ENCODE measurements at places on chromosomes 5 and 9.

DNA sequence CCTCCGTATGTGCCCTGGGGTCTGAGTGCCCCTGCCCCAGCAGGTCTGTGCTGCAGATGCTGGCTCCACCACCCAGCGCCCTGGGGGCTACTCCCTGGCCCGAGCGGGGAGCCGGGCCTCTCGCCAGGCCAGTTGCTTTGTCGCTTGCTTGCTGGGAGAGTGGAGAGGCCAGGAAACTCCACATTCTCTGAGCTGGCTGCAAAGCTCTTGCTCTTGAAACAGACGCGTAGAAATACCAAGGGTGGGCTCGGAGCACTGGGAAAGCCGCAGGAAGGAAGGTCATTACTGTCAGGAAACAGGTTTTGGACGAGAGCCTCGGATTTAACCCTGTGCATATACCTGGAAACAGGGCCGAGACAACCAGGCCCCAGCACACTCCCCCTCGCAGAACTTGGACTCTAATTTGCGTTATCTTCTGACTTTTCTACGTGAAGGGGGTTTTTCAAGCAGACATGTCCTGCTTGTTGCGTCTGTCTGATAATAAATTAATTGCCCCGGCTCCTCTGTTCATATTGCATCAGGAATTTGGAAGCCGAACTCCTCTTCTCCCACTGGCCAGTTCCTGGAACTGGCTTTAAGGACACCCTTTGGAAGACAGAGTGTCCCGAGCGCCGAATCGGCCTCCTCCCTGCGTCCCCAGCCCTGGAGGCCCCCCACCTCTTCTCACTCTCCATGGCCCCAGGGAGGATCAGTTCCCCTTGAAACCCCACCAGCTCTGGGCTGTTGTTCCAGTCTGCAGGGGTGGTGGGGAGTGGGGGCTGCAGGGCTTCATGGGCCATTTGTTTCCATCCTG lies 11.2 kb downstream of the ADAMTSL2 start:
- no peak for DNase-seq

DNA sequence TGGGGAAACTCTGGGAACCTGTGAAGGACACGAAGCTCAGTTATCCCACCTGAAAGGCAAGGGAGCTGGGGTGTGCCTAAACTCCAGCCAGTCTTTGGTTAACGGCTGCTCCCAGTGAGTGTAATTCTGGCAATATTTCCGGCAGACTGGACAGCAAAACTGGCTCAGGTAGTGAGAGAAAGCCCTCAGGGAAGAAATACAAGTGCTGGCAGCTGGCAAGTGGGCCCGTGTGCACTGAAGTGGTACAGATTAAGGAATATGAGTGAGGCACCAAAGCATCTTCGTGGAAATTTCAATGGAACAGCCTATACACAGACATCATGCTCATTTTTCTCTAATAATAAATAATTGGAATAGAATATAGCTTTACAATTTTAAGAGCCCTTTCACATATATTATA lies 56.2 kb downstream of the ABHD17B start:
- no peak for DNase-seq

- DNase-seq, result no peak
These were observed 22.3 kb upstream of the ALDH1B1 start for GRCh38 chr9:38370176-38370575.

DNA sequence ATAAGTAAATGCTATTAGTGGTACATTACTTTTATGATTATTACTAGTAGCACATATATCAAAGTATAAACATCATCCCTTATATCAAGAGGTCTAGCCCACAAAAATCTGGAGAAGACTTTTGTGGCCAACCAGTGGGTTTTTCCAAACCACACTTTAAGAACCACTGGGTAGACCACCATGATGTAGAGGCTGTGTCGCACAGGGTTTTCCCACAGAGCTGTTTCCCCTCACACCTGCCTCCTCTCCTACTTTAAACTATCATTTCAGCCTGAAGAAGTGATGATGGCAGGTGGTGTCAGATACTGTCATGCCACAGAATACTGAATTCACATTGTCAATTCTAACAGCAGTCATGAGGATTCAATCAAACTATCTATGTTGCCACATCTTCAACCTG lies 109.2 kb downstream of the FBXW11 start:
- DNase-seq, result no peak

DNA sequence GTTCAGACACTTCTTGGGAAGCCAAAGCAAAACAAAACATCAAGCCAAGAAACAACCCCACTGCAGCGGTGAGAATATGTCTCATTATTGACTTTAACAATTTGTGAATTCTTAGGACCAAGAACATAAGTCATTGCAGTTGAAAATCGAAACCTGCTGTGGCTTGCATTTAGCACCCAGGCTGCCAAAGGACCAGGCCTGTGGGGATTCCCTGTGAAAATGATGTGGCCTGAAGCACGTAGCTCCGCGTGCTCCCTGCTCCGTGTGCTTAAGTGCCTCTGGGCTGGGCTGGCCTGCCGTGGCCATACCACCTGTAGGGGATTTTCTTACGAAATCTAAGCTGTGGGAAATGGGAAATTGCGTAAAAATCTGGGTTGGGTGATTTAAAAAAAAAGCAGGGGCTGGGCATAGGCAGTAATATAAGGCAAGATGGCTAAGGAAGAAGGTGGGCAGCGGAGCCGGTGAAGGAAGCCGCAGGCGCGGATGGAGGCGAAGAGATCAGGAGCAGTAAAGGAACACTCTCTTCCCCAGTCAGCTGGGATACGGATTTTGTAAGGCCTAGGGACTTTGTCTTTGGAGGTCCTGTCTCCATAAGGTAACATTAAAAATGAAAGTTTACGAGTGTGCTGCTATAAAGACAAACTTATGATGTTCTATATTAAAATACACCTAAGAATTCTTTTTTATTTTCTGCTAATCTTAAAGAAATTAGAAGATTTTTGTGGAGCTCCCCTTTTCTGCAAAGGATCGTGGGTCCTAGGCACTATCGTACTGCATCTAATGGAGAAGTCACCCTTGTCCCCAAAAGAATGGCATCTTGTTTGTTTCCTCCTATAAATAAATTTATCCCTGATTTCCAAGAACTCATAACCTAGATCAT lies 189.6 kb upstream of the SEMA6A start:
- no peak for DNase-seq

DNA sequence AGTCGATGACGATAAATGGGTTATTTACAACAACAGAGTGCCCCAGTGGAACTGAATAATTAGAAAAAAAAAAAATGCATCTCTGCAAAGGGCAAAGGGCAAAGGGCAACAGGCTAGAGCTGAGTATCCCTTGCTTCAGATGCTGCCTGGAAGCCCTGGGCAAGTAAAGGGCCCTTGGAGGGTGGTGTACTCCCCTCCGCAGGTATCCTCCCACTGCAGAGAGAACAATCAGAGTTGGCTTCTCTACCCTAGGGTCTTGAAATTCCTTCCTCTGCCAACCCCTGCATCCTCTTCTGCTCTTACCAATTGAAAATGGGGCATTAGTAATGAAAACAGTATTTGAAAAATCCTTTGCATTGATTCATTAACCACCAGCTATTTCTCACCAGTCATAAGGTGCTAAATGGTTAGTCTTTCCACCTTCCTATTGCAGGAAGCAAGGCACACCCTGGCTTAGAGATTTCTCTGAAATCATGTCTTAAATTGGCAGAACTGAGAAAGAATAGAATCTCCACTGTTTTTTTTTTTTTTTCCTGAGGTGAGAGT lies 122.6 kb downstream of the SEMA6A start:
- DNase-seq, result no peak

- DNase-seq, result no peak
These were observed 50.4 kb upstream of the PTGS1 start for GRCh38 chr9:122320413-122320881.

DNA sequence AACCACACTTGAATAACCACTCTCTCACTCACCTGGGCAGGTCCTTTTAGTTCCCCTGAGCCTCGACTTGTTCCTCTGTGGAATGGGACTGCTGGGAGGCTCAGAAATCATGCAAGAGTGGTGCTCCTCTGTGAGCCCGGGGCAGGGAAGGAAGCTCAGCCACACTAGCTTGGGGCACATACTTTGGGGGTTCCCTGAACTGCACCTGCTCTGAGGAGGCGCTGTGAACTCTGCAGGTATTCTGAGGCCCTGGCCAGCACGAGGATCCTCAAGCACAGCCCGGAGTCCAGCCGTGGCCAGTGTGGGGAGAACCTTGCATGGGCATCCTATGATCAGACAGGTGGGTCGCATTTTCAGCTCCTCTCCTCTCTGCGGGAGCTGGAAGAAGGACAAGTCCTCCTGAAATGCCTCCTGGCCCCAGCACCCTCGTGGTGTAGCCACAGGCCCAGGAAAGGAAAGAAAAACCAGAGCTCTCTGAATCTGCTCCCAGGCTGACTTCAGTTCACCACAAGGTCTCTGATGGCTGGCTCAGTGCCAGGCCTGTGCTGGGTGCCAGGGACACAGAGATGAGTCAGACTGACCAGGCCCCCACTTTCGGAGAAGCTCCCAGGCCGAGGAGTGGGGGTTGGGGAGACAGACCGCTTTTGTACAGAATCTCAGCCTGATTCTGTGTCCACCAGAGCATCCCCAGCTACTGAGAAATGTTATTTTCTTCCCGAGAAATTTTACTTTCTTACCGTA lies 11.9 kb downstream of the GLIPR2 start:
- DNase-seq, result peak; percentile 96

- no peak for DNase-seq
These were observed 135.9 kb downstream of the MACROH2A1 start for GRCh38 chr5:135263022-135263668.

- DNase-seq, result no peak
These were observed 3.5 kb downstream of the RXFP3 start for GRCh38 chr5:33939556-33940262.

- DNase-seq, result no peak
These were observed 954.5 kb downstream of the DTWD2 start for GRCh38 chr5:118033686-118034338.

DNA sequence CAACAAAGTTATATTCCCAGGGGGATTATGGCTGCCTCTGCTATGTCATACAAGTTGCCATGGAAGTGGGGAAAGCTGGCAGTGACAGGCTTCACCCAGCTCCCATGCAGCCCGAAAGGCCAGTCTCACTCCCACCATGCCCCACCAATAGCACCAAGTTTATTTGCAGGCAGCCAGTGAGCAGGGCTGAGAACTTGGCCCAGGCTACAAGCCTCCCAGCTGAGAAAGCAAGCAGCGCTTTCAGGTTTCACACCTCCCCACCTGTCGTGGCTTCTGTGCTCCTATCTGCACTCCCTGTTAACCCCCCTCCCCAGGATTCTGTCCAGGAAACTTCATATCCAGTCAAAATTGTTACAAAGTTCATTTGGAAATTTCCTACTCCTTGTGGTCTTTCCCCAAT lies 155.0 kb downstream of the SAXO1 start:
- DNase-seq, result no peak

- DNase-seq, result no peak
These were observed 314.4 kb downstream of the PLK2 start for GRCh38 chr5:58145397-58145934.

- DNase-seq, result peak; percentile 74
These were observed at the start of the genes DHX29 and MTREX for GRCh38 chr5:55307383-55308253. TSS of gene DHX29 (minus strand) at chr5:55307694. CDS start at chr5:55307573, 121 bp downstream. TSS of gene MTREX (plus strand) at chr5:55307989. CDS start at chr5:55308014, 25 bp downstream.

- no peak for DNase-seq
These were observed 120.5 kb upstream of the NEK6 start for GRCh38 chr9:124137009-124137943.

All from thoracic aorta (tissue), 2 donors.